Fibroblast of pulmonary artery (primary cell): ENCODE measurements at places on chromosomes 12 and 14.
A peak's percentile ranks its signal among the peaks of the same experiment; 100 is the strongest.

DNA sequence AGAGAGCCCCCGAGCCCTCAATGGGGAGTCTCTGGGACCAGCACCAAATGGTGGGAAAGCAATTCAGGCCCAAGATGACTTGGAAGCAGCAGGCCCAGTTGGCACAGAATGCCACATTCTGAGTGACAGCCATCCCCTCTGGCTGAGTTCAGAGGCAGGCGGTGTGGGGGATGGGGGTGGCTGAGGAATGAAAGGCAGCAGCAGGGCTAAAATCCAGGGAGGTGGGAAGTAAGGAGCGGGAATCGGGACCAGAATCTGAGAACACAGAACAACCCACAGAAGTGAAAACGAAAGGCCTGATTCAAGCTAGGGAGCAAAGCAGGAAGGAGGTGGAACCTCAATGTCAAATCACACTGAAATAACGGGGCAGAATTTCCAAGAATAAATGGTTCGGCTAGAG lies 171.2 kb downstream of the CALM1 start:
- DNase-seq = no peak

GRCh38 chr12:26871985-26872384 lies 39.0 kb upstream of the ITPR2 start:
- DNase-seq = no peak

DNA sequence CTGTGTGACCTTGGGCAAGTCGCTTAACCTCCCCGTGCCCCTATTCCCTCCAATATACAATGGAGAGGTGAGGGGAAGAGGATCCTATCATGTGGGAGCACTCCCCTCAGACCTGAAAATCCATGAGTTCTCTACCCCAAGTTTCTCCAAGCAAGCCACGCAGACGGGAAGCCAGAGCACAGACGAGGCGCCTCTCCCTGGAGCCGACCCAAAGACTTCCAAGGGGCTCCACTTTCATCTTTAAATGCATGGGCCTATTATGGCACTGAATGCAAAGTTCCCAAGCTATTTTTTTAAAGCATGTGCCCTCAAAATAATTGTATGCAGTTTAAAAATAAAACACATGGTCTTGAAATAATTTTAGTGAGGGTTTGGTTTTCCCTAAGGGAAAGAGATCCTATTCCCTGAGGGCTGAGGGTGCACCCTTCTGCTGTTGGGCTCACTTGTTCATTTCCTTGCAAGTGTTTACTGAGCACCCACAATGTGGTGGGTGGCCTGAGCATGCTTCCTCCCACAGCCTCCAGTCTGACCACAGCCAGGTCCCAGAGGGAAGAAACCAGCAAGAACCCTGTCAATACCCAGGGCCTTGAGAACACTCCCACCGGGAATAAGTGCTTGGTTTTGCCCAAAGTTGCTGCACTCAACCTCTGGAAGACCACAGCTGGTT lies 14.6 kb downstream of the CMKLR1 start:
- DNase-seq = no peak

- no peak for DNase-seq
Measured at GRCh38 chr12:5379749-5380496, 52.0 kb upstream of the NTF3 start.

DNA sequence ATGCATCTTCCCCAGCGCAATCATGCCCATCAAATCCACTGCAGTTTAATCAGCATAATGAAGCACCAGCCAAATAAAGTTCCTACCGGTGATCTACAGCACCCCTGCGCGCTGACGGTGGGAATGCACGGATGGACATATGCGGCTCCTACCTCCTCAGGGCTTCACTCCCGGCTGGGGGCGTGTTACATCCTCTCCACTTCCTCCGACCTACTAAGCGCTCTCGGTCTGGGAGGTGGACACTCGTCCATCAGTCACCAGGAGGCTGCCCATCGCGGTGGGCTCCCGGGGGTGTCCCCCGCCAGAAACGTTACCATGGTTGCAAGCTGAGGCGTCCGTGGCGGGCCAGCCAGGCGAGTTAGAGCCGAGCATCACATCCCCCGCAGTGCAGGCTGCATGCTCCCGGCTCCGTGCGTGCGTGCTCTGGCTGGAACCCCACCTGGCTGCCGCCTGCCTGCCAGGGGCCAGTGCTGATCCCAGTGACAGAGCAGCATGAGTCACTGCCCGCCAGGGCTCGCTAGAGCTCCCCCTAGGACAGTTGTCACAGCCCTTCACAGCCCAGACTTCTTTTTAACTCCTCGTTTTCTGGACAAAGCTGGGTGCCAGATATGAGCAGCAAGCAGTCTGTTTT lies 73.0 kb downstream of the CIT start:
- DNase-seq = peak; percentile 64

DNA sequence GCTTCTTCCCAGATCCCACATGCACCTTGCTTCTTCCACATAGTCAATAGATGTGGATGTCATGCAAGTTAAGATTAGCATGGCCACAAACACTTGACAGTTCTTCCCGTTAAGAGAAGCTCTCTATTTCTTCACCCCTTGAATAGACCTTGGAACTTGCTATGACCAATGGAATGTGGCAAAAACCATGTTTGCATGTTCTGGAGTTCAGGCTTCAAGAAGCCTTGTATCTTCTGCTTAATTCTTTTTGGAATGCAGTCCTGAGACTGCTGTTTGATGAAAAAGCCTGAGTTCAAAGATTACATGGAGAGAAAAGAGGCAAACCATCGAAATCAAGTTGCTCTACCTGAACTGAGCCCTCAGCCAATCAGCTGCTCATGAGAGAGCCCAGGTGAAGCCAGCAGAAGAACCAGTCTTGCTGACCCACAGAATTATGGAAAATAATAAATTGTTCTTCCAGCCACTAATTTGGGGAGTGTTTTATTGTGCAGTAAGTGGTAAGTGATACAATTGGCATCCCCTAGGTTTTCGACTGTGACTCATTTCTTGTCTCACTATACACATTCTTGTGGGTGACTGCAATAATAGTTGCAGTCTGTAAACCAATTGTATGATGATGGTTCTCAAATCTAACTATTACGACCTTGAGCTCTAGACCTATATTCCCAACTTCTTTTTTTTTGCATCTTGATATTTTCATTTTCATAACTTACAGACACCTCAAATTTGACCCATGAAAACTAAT lies 12.6 kb downstream of the RASSF9 start:
- DNase-seq = peak; percentile 74

- DNase-seq = no peak
Measured at GRCh38 chr12:56346675-56347074, 8.0 kb downstream of the IL23A start.

DNA sequence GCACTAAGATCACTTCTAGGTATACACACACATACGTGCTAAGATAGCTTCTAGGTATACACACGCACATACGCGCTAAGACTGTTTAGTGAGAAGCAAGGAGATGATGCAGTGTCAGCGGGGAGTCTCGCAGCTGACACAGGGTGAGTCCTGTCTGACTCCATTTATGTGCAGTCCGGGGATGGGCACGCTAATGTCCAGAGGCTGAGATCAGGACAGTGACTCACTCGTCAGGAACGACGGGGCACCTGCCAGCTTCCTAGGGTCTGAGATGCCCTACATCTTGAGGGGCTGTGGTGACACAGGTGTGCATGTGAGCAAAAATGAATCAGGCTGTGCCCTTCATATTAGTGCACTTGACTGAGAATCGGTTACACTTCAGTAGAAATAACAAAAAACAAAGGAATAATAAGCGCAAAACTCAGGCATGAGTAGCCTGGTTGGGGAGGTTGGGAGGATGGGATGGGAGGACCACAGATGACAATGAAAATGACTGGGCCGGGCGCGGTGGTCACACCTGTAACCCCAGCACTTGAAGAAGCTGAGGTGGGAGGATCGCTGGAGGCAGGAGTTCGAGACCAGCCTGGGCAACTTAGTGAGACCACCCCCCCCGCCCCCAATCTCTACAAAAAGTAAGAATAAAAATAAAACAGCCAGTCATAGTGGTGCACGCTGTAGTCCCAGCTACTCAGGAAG lies 29.1 kb upstream of the ULK1 start:
- no peak for DNase-seq

DNA sequence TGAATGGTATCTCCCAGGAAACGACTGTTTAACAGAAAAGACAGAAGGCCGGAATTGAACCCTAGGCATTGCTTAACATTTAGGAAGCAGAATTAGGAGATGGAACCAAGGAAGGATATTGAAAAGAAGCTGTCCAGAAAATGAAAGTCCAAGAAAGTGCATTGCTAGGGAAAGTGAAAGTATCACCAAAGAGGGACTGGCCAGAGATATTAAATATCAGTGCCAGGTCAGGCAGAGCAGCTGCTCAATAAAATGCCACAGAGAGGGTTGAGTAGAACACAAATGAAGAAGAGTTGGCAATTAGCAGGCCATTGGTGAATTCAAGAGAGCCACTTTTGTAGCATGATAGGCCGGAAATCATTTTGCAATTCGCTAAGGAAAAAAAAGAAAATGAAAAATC lies 101.6 kb downstream of the CFAP54 start:
- DNase-seq = no peak

DNA sequence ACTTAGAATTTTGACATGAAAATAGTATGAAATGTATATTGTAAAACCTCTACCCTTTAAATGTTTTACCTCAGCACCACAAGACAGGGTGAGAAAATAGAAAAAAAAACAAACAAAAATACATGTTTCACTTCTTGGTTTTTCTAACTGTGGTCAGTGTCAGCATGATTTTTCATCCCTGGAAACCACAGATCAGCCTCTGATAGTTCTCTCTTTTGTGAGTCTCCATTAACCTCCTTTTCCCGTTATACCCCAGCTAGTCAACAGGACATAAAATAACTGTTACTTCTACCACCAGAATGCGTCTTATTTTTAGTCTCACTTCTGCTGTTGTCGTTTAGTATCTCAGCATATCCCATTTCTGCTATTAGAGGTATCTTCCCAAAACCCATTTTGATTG lies 48.3 kb upstream of the KCNMB4 start:
- DNase-seq = no peak
